Mammary epithelial cell (primary cell): ENCODE measurements at places on chromosomes 16 and 17. TPM values are rescaled to one million over a fixed set of nuclear protein-coding genes. Genes with fewer than 3 reads are reported as not detected.

The FA2H gene
- 0.44 TPM for polyA plus RNA-seq

The QRICH2 gene
- 1.3 TPM for polyA plus RNA-seq

The ESRP2 gene
- 35.4 TPM for polyA plus RNA-seq

The KIF19 gene
- polyA plus RNA-seq = not detected

The CDR2L gene
- 25.8 TPM for polyA plus RNA-seq

The NLRC5 gene
- 2.8 TPM for polyA plus RNA-seq

The TP53TG3C gene
- not detected for polyA plus RNA-seq

The ZNF18 gene
- 3.8 TPM for polyA plus RNA-seq

The DYNLRB2 gene
- not detected for polyA plus RNA-seq

The ENPP7 gene
- polyA plus RNA-seq = not detected

The ZNF267 gene
- 4.7 TPM for polyA plus RNA-seq

The RAMP2 gene
- polyA plus RNA-seq = 0.08 TPM

The GRAPL gene
- polyA plus RNA-seq = not detected
